Stimulated activated CD8-positive, alpha-beta memory T cell treated with anti-CD3 and anti-CD28 coated beads, Interleukin-4, amount 100 ng/mL, for 1 hour (primary cell): ENCODE measurements at places on chromosomes 6 and 20.

- no peak for DNase-seq
Measured at GRCh38 chr20:58407966-58408557, 19.0 kb downstream of the VAPB start.

DNA sequence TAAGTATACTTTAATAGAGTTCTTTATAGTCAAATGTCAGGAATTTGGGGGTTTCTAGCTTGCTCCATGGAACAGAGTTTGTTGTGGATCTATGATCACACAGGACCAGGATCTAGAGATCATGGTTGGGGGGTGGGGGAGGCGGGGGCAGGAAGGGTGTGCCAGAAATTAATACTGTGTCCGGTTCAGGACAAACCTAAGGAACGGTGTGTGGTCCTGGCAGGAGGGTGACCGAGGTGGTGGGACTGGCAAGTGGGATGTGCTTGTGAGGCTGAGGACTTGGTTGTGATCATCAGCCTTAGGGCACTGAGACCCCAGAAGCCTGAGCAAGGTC, 27.9 kb downstream of the GSTA3 start:
- no peak for DNase-seq

DNA sequence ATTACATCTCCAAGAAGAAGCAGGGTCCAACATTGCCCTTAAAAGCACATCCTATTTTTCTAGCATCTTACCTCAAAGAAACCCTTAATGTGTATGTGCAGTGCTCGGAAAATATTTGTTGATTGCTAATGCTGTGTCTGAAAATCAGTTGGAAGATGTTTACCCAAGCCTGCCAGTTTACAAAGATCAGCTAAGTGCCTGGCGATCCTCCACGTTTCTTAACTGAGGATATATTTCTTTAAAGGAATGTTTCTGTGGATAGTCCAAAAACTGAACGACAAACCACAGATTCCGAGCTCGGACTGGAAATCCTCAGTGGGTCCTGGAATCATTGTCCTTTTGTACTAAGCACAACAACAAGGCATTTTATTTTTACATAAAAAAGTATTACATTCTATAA, 595.7 kb upstream of the ARID1B start:
- DNase-seq = no peak

GRCh38 chr6:113695516-113695915, 161.6 kb upstream of the MARCKS start:
- DNase-seq = no peak

GRCh38 chr6:128570680-128571063, 50.3 kb upstream of the PTPRK start:
- DNase-seq = no peak

DNA sequence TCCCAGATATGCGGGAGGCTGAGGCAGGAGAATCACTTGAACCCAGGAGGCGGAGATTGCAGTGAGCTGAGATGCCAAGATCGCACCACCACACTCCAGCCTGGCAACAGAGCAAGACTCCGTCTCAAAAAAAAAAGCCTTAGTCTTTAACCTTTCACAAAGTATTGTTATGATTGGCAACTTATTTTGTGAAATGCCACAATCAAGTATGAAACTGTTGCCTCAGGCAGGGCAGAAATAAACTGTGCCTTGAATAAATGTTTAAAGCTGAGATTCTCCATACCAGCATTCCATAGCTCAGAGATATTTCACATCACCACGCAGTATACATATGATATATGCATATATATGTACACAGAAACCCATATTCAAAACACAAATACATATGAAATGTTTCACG, 120.1 kb upstream of the CCDC28A start:
- DNase-seq = no peak

GRCh38 chr6:156718647-156719394, 58.4 kb upstream of the ARID1B start:
- no peak for DNase-seq

DNA sequence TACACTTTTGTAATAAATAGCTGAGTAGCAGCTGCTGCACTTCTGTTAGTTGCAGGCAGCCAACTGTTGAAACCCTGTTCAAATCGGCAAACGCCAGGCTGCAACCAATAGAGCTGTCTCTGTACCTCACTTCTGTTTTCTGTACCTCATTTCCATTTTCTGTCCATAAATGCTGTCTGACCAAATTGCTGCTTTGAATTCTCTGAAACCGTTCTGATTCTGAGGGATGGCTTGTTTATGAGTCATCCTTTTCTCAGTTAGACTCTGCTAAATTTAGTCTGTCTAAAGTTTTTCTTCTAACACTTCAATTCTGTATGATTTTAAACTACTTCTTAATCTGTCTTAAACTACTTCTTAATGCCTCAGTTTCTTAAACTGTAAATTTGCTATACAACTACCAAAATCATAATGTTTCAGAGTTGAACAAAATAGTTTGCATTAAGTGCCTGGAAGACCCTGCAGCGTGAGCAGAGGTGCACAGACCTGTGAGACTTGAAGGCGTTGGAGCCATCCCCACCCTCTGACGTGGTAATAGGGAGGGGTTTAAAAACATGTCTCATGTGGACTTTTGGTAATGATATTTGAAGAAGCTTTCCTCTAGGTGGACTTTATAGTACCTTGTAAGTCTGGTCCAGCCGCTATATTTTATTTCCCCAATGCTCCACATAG, 9.6 kb downstream of the BTNL2 start:
- no peak for DNase-seq

- DNase-seq = no peak
Measured at GRCh38 chr6:32623693-32624092, 13.5 kb upstream of the HLA-DQA1 start.

GRCh38 chr6:111973118-111973761, 80.7 kb upstream of the CCN6 start:
- DNase-seq = peak; percentile 38

DNA sequence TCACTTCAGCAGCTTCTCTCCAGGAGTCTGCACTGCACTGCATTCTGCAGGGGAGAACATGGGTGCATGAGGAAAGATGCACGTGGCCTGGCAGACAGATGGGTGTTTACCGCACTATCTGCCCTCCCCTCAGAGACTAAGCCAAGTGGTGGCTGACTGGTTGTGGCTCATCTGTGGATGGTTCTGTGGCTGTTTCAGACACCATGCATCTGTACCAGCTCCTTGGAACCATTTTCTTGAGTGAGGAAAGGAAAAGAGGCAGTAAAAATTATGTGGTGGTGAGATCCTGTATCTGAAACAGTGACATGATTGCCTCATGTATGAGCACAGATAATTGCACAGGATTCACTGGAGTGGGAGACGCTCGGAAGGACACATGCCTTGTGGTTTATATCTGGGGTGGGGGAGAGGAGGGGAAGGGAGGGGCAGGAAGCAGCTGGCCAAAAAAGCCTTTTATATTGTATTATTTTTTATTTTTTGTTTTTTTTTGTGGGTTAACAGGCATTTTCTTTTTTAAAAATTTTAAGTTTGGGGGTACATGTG, 161.7 kb downstream of the ERMARD start:
- no peak for DNase-seq

DNA sequence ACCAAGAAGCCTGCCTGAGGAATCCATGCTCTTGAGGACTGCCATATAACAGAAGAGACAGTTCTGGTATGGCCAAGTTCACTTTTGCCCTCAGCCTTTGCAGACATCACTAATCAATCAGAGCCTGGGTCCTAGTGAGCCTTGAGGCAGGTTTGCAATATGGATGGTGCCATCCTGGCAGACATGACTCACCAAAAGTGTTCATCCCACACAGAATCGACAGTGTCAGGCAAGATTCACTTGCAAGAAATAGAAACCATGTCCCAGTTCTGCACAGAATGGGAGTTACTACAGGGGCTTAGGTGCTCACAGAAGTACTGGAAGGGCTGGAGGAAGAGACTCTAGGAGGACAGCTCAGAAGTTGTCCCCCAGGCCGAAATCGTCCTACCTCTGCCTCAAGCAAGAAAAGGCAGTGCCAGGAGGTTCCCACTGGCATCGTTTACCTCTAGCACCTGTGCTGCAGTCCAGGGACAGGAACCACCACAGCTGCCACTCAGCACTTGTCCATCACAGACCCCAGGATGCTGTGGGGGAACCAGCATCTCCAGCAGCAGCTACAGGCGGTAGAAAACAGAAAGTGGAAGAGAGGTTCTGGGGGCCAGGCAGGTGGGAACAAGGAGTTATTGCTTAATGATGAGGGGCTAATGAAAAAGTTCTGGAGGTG, 42.6 kb upstream of the PHACTR3 start:
- no peak for DNase-seq

GRCh38 chr20:57678340-57678739, 31.5 kb downstream of the PMEPA1 start:
- DNase-seq = no peak

DNA sequence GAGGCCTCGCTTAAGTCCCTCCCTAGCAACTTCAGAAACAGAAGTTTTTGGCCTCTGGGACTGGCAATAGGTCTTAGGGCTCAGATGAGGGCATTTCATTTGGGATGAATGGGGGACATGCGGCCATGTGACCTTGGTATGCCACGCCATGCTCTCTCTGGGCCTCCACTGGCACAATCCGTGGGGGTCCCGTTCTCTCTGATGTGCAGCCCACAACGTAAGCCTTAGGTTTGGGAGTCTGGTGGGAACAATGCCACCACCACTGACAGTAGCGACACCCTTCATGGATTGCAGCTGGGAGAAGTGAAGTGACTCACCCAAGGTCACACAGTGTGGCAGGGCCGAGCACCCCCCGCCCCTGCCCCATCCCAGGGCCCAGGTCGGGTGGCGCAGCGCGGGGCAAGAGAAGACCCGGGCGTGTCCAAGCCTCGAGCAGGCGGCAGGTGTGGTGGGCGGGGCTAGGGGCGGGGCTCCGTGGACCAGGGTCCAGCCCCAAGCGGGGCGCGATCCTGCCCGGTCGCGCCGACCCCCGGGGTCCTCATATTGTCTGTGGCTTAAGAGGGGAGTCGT, 864 bp upstream of the CEBPB start:
- DNase-seq = no peak

GRCh38 chr20:32192698-32193097, 14.8 kb downstream of the PLAGL2 start:
- DNase-seq = no peak
